Fibroblast of skin of back (primary cell): ENCODE measurements at places on chromosomes 1 and 21.

DNA sequence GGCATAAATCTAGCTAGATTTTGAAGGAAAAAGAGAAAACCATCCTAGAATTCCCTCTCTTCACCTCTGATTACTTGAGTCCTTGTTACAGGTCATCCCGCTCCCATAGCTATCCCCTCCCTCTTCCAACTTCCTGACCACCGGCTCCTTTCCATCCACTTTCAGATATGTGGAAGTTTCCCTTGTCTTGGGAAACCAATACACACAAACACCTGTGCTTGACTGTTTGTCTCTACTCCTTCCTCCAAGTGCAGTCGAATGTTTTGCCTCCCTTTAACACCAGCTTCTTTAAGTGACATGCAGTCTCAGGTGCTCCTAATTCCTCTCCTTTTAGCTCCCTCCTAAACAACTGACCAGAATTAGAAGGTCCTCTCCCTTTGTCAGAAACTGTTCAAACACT is 70.0 kb downstream of the PTGER3 start:
- no peak for DNase-seq

- DNase-seq, result no peak
These were observed 3.8 kb upstream of the MYOG start for GRCh38 chr1:203089651-203090045.

DNA sequence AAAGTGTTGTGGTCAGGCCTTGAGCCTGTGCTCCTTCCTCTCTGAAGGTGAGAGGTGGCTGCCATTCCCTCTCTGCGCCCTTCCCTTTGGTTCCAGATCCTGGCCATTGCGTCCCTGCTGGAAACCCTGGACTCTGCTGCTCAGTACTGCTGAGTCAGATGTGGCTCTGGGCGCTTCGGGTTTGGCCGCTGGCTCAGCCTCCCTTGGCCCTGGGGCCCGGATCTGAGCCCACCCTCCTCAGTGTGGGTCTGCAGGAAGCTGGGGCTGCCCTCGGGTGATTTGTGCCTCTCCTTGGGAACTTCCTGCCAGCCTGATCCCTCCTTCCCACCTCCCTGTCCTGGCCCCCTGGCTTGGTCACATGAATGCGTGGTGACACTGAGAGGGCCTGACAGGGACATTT is 32.2 kb downstream of the QSOX1 start:
- no peak for DNase-seq

DNA sequence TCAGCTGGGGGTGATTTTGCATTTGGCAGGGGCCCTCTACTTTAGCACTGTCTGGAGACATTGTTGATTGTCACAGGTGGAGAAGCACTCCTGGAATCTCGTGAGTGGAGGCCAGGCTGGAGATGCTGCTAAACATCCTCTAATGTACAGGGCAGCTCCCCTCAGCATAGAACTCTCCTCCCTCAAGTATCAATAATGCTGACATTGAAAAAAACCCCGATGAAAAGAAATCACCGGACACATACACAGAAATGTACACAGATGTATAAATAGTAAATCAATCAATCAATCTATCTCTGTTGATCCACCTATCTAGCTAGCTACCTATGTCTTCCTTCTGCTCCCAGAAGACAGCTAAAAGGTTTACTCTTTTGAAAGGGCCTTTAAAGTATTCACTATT is 89.4 kb upstream of the KCNJ15 start:
- no peak for DNase-seq

DNA sequence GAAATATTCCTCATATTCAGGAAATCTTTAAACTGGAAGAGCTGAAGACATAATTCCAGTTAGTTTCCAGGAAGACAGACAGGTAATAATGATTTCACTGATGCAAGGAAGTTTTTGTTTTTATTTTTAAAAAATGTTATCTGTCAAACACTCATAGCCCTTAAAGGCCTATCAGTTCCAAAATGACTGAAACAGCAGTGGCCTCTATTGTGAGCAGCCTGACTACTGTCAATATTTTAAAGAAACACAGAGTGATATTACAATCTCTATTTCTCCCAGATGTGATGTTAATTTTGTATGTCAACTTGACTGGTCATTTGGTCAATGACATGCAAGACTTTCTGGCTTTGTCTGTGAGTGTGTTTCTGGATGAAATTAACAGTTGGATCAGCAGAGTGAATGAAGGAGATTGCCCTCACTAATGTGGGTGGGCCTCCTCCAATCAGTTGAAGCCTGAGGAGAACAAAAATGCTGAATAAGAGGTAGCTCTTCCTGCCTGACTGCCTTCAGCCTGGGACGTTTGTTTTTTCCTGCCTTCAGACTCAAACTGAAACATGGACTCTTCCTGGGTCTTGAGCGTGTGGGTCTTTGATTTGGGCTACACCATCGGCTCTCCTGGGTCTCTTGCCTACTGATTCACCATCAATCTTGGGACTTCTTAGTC is 31.3 kb upstream of the SLC30A10 start:
- no peak for DNase-seq

DNA sequence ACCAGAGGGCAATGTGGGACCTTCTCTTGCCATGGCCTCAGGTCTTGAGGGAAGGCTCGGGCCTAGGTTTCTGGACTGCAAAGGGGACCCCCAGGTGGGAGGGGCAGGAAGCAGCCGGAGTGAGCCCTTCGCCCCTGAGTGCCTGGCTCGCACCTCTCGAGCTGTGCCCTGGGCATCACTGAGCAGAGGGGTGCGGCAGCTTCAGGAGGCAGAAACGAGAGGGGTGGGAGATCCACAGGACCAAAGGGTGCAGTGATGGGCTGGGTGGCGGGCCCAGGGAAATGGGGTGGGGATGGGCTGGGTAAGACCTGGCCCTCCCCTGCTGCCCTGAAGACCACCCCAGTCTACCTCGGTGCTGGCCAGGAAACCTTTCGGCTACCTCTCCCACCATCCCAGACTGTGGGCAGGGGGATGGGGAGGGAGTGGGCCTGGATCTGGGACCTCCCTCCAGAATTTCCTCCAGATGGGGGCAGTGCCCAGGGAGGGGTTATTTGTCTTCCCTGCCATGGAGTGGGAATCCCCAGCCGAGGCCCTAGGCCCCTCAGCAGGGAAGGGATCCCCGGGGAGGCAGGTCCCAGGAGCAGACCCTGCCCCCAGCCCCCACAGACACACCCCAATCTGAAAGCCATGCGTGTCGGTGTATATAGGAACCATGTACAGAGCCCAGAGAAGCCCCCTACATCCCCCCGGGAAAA is 21.3 kb downstream of the A3GALT2 start:
- DNase-seq, result no peak

GRCh38 chr1:24190983-24191461 is 3.9 kb upstream of the IFNLR1 start:
- DNase-seq, result no peak

DNA sequence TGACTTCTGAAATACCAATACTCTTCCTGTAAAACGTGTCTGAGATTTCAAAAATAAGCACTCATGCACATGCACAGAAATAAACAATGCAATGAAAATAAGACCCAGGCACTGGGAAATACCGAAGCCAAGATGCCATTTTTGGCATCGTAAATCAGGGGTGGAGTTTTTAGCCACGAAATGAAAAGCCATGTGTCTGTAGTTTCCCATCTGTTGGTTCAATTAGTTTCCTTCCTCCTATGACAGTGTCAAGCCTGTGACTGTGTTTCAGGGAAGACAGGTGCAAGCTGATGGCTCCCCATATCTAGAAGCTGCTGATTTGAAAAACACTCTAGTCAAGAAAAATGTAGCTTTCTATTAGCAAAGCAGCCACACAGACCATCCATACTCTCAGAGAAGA is 480.4 kb upstream of the CAMK1G start:
- no peak for DNase-seq

- DNase-seq, result no peak
These were observed 23.2 kb upstream of the PTTG1IP start for GRCh38 chr21:44896561-44897286.

- no peak for DNase-seq
These were observed 1.6 kb upstream of the TAS1R2 start for GRCh38 chr1:18861082-18861481.

DNA sequence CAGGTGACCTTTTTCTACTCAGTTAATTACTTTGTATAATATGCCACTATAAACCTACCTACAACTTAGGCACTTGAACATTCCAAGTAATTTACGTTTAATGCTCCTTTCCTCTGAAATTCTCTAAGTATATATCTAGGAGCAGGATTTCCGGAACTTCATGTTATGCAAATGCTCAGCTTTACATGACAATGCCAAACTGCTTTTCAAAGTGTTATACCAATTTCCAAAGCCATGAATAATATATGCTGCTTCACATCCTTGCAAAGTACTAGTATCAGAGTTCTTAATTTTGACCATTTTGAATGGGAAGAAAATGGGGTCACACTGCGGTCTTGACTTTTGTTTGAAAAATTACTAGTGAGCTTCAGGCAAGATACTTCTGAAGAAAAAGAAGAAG is 5.8 kb upstream of the XCL1 start:
- no peak for DNase-seq

GRCh38 chr1:202159534-202160371 is 649 bp downstream of the PTPN7 start:
- no peak for DNase-seq

GRCh38 chr1:113136476-113136875 is 63.5 kb downstream of the LRIG2 start:
- DNase-seq, result no peak

DNA sequence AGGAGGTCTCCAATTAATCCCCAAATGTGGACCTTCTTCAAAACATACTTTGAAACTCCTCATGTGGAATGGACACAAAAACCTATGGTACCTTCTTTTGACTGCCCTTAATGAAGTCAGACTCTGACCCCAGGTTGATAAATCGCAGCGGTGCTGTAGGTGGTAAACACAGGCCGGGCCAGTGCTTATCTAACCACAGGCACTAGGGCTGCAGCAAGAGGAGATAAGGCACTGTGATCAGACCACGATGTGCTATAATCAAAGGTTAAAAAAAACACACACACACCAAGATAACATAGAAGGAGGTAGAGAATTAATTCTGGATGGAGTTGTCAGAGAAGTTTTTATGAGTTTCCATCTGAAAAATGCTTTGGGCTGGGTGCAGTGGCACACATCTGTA is 52.3 kb upstream of the SIPA1L2 start:
- DNase-seq, result no peak

DNA sequence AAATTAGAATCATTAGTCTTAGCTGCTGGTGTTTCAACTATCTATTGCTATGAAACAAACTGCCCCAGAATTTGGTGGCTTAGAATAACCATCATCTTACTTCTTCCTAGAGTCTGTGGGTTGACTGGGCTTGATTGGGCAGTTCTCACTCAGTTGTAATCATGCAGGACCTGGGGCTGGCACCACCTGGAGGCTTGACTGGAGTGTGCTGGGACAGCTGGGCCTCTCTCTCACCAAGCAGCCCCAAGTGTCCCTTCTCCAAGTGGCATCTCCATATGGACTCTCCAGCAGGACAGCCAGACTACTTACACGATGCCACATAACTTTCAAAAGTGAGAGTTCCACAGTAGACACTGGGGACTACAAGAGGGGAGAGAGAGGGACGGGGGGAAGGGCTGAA is 140.3 kb upstream of the ATP1B1 start:
- no peak for DNase-seq

- no peak for DNase-seq
These were observed 92.9 kb upstream of the BARHL2 start for GRCh38 chr1:90809996-90810395.
